ENCODE measurements at places on chromosomes 6 and 20.

GRCh38 chr6:47733879-47734558 is 35.6 kb downstream of the ADGRF4 start:
- DNase-seq: no peak

- no peak for DNase-seq
Observed at GRCh38 chr6:159505140-159505922, 187.7 kb downstream of the SOD2 start.

GRCh38 chr6:155635416-155635815 is 179.8 kb upstream of the NOX3 start:
- DNase-seq: no peak

DNA sequence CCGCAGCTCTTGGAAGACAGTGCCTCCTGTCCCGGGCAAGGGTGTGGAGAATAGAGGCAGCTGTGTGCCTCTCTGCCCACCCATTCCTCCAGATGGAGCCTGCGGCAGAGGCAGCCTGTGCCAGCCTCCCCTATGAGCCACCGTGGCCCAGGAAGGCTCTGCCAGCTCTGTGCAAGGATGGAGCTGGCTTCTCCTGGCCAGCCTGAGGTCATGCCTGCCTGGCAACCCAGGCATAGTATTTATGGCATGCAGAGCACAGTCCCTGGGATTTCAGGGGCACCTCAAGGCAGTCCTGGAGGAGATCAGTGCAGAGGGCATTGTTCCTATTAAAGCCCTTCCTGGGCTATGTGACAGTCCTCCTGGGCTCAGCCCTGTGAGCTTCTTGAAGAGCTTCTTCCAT is 1.5 kb downstream of the EPB41L1 start:
- no peak for DNase-seq

GRCh38 chr20:49245921-49246740 is 26.9 kb downstream of the DDX27 start:
- DNase-seq: no peak

GRCh38 chr6:168988801-168989200 is 264.8 kb downstream of the THBS2 start:
- no peak for DNase-seq

Data from activated T-cell treated with anti-CD3 and anti-CD28 coated beads for 4 hours (primary cell).